ENCODE measurements at places on chromosomes 3 and 15.

- DNase-seq = peak; percentile 13
Measured at GRCh38 chr3:100869787-100870186, 123.4 kb downstream of the ABI3BP start.

DNA sequence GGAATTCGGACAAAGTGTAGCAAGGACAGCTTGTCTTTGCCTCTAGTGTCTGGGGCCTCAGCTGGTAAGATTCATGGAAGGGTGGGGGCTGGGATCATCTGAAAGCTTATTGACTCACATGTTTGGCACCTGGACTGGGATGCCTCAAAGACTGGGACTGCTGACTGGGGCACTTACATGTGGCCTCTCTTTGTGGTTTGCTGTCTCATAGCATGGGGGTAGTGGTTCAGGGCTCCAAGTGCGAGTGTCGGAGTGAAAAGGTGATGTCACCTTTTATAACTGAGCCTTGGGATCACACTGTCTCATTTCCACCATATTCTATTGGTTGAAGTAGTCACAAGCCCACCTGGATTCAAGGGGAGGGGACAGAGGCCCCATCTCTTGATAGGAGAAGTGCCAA is 6.8 kb downstream of the MFSD1 start:
- DNase-seq = peak; percentile 85

DNA sequence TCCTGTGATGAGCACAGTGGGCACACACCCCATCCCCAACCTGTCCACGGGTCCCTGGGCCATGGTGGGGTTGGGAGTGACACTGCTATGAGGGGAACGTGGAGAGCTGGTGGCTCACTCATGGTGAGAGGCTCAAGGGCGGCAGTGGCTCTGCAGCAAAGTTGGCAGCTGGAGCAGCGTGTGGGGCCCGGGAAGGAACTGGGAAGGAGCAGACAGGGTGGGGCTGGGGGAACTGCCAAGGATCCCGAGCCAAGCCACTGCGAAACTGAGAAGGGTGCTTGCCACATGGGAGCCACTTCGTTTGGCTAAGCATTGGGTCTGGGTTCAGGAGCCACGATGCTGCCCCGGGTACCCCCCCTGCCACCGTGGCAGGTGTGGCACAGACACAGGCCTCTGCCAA is 80.1 kb downstream of the SNRK start:
- DNase-seq = no peak

DNA sequence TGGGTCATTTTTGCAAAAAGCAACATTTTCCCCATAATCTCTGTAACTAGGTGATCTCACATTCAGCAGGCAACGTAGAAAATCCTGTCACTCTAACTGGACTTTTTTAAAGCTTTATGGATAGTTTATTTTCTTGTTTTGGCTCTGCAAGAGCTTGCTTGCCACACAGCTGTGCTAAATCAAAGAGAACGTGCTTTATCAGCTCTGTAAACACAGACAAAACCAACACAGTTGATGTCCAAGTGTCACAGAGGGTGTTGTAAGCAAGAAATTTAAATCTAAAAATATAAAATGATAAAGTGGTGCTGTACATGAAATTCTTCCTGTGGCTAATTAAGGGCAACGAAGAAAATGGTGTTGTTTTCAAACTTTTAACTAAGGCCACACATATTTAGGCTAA is 97.5 kb upstream of the STAC start:
- DNase-seq = no peak

- DNase-seq = peak; percentile 17
Measured at GRCh38 chr3:135736740-135737139, 228.8 kb upstream of the PPP2R3A start.

DNA sequence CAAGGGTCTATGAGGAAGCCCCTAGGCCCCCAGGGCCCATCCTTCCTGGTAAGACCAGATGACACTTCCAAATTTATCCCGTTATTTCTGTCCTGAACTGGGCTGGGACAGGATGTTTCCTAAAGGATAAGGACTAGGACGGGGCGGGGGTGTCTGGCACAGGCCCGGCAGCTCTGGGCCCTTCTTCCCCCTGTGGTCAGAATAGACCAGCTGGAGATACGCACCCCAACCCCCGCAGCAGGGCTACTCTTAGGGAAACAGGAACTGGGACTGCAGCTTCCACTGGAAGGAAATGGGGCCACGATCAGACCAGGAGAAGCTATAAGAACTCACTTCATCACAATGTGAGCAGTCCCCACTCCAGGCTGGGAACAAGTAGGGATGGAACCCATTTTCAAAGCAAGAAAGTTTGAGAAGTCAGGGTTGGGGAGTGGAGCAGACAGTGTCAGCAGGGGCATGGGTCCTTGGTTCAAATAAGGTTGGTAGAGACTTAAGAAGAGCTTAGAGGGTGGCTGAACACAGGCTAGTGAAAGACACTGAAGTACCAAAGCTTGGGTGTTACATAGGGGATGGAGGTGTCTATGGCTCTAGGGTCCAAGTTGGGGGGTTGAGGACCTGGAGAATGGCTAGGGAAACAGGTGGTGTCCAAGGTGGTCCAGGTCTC is 1.1 kb downstream of the NCKIPSD start:
- peak; percentile 20 for DNase-seq

- no peak for DNase-seq
Measured at GRCh38 chr3:7272203-7272602, 411.3 kb downstream of the GRM7 start.

Measured in HCEC 1CT (cell line).